ENCODE measurements at places on chromosomes 5 and 9.
A peak's percentile ranks its signal among the peaks of the same experiment; 100 is the strongest.

- no peak for DNase-seq
Measured at GRCh38 chr5:142481410-142481809, 156.6 kb upstream of the SPRY4 start.

DNA sequence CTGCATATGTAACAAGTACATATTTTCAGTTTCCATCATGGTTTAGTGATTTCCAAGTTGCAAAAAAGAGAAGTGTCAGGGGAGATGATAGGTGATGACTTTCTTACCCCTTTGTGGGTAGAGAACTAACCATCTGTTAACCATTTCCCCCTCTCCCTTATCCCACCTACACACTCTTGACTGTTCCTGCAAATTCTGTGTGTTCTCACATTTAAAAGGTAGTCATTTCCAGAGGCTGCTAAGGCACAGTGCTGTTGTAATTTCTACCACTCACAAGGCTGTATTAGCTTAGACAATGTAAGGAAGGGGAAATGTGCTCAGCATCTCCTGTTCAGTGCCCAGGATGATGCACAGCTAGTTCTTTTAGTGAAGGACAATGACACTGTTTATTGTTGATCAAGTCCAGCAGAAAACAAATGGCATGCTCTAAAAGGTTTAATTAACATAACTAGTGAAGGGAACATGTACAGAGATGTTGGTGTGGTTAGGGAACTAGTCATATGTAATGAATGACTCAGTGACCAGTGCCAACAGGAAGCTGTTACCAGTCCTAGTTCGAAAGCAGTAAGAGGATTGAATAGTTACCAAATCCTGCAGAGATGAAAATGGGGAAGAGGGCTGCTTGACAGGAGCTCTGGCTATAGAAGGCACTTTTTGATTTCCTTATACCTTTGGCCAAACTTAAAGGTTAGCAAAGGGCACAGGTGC lies 165.1 kb downstream of the PLK2 start:
- no peak for DNase-seq

DNA sequence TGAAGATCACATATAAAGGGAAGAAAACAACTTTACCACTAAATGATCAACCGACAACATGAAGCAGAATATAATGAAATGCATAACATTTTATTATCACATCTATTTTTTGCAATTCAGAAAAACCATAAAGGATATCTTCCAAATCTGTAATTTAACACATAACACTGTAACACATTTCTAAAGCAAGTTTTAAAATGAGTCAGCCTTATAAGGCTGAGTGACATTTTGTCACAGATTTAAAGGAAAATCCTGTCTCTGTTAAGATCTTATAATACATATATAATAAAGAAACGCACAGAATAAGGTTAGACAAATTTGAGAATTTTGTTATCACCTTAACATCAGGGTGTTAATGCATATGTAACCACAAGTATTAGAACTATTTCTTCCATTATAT lies 198.4 kb upstream of the RASA1 start:
- DNase-seq, result no peak

DNA sequence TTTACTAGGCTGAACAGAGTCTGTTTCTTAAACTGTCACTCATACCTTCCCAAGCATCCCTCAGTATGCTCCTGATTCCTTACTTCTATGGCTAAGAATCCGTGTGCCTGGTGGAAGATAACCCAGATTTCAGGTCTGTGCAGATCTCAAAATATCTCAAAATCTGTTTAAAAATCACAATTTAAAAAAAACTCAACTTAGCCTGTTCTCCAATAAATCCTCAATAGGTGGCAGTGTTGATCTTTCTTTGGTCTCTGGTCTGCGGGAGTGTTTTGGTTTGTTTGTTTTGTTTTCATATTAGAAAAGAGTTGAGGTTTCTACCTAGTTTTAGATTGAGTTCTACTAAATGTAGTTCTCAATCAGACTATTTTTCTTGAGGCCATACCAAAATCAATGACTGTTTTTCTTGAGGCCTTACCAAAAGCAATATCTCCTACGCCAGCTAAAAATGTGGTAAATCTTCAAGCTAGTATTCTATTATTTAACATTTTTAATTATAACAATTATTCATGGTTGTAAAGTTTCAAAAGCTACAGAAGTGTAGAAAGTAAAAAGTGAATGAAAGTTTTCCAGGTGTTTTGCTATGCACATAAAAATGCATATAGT lies 57.9 kb downstream of the TGFBR1 start:
- no peak for DNase-seq

GRCh38 chr5:75639535-75640311 lies 28.5 kb downstream of the ANKDD1B start:
- DNase-seq, result no peak

GRCh38 chr5:87746891-87747377 lies 334.2 kb upstream of the CCNH start:
- DNase-seq, result no peak

DNA sequence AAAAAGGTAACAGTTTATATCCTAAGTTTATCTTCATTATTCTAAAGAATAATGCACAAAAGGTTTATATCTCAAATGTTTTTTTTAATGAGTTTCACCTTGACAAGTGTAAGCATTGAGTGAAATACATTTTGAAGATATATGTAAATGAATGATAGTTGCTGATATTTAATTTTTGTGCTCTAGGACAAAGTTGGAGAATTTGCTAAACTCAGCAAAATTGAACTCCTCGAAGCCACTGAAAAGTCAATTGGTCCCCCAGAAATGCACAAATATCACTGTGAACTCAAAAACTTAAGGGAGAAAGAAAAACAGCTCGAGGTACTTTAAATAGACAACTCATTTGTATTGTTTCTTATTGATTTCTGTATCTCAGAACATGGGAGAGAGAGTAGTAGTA lies 19.5 kb downstream of the SMC5 start:
- no peak for DNase-seq

GRCh38 chr5:97297063-97297703 lies 114.1 kb upstream of the RIOK2 start:
- no peak for DNase-seq

- no peak for DNase-seq
Measured at GRCh38 chr9:116504893-116505480, 182.1 kb upstream of the TRIM32 start.

GRCh38 chr5:66960369-66961137 lies 236.0 kb downstream of the CD180 start:
- no peak for DNase-seq

DNA sequence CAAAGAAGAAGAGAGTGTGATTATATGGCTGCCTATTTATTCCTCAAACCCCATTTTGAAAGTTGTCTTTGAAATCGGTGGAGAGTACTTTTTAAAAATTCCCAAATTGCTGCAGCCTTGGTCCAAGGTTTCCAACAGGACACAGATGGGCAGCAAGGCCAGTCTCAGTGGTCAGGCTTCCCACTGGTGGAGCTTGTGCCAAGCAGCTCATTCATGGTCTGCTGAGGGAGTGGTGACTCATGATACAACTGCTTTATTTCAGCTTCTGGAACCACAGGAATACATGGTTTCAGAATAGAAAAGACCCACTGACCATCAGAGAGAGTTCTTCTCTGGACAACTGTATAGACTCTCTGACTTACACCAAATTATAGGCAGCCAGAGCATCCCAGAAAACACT lies 673.1 kb upstream of the KLF4 start:
- DNase-seq, result peak; percentile 48

GRCh38 chr9:38371495-38371894 lies 21.0 kb upstream of the ALDH1B1 start:
- DNase-seq, result no peak

- peak; percentile 39 for DNase-seq
Measured at GRCh38 chr5:62112689-62113228, 193.2 kb upstream of the KIF2A start.

- no peak for DNase-seq
Measured at GRCh38 chr9:78303377-78304062, 6.6 kb downstream of the PSAT1 start.

DNA sequence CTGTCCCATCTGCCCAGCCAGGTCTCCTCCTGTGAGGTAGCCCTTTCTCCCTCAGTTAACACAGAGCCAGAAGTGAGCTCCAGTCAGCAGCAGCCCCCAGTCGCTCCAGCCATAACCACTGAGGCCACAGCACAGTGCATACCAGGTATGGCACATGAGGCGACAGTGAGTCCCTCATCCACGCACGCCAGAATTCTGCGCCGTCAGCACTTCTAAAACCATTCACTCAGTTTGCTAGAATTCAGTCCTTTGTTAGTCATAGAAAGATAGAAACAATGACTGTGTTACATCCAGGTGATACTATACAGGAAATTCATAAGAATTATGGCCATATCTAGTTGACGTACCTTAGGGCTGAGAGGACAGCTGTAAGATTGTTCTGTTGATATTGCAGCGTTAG lies 88.5 kb downstream of the KIAA1958 start:
- no peak for DNase-seq

DNA sequence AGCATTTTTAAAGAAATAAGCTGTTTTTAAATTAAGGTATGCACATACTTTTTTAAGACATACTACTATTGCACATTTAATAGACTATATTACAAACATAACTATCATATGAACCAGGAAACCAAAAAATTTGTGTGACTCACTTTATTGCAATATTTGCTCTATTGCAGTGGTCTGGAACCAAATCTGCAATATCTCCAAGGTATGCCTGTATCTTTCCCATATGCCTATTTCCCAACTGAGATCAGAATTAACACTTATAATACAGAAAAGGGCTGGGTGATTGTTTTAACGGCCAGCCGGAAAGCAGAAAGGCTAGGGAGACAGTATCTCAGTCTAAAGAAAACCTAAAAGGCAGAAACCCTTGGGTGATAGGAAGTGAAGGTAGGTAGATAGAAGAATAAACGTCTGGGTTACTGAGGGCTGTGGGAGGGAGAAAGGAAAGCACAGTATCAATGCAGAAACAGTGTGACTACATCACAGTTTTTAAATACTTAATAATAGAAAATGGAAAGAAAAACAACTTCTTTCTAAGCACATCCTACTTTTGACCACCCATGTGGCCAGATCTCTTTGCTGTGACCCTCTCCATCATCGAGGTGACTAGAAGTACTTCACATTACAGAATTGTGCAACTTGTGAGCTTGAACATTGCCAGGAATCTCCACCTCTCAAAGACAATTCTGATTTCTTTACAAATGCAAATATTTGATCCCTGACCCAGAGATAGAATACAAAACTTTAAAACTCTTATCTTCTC lies 126.4 kb downstream of the LPAR1 start:
- DNase-seq, result peak; percentile 64

- DNase-seq, result no peak
Measured at GRCh38 chr9:89022902-89023301, 31.6 kb downstream of the S1PR3 start.

- DNase-seq, result no peak
Measured at GRCh38 chr5:128799945-128800344, 165.3 kb upstream of the SLC27A6 start.

GRCh38 chr9:125538092-125538473 lies 168.9 kb downstream of the MAPKAP1 start:
- DNase-seq, result peak; percentile 61

DNA sequence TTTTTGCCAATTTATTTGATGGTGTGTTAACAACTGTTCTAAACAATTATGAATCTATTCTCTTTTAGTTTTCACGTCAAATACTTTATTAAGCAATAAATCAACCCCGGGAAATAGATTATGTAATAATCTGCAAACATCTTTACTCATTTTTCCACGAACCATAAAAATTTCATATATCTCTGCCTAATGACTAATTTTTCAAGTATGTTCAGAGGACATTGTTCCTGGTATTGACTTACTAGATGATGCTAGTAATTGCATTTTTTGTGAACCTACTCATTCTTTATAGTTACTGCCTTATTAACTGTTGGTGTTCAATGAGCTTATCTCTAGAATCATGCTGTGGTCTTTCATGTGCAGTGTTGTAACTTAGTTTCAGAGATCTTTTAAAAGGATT lies 41.0 kb upstream of the FBN2 start:
- no peak for DNase-seq

DNA sequence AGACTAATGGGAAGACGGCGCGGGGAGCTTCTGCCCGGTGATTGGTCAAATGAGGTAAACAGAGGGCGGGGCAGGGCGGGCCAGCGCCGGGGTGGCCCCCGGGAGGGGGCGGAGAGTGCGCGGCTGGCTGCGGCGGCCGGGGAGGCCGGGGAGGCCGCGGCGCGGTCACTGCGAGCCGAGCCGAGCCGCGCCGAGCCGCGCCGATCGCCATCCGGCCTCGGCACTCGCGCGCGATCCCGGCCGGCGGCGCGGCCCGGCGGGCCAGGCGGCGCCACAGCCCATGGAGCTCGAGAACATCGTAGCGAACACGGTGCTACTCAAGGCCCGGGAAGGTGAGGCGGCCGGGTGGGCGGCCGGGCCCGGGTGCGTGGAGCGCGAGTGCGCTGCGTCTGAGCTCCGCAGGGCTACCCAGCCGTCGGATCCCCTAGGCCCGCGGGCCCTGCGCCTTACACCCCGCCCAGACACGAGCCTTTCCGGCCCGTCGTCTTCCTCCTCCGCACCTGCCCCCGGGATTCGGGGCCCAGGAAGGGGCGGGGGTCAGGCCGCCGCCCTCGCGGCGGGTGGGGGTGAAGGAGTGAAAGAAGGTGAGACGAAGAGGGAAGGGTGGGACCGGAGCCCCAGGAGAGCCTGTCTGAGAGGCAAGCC lies at the start of gene GRK6:
GRK6 (plus strand) TSS at position 111 of the 645 bp plus-strand sequence; CDS start at position 281, 170 bp downstream.
- no peak for DNase-seq

Data from HS-27A (cell line).